ENCODE measurements at places on chromosomes 4 and X.
A peak's percentile ranks its signal among the peaks of the same experiment; 100 is the strongest.

DNA sequence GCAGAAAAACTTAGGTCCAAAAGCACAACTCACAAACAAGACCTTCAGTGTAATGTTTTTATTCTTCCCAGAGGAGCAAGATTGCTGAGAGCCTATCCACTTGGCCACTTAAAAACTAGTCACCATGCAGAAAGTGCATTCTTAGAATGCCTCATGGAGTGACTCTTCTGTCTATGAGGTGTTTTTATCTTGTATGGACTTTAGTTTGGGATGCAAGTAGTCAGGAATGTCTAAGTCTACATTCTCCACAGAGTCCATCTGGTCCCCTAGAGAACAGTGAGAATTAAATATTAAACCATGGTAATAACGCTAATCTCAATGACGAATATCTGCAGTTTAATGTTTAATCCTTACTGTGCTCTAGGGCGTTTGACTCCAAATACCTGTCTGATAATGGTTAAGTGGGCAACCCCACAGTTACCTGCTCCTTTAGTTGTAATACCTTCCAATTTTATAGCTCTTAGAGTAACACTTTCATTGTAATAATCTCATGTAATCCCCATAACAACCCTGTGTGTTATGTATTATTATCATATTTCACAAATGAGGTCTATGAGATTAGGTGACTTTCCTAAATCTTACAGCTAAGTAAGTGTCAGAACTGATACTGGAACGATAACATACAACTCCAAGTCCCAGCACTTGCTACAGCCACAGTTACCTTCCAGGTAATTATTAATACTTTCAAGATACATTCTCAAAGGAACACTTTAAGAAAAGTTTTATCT is 235.6 kb upstream of the JADE1 start:
- DNase-seq: no peak

DNA sequence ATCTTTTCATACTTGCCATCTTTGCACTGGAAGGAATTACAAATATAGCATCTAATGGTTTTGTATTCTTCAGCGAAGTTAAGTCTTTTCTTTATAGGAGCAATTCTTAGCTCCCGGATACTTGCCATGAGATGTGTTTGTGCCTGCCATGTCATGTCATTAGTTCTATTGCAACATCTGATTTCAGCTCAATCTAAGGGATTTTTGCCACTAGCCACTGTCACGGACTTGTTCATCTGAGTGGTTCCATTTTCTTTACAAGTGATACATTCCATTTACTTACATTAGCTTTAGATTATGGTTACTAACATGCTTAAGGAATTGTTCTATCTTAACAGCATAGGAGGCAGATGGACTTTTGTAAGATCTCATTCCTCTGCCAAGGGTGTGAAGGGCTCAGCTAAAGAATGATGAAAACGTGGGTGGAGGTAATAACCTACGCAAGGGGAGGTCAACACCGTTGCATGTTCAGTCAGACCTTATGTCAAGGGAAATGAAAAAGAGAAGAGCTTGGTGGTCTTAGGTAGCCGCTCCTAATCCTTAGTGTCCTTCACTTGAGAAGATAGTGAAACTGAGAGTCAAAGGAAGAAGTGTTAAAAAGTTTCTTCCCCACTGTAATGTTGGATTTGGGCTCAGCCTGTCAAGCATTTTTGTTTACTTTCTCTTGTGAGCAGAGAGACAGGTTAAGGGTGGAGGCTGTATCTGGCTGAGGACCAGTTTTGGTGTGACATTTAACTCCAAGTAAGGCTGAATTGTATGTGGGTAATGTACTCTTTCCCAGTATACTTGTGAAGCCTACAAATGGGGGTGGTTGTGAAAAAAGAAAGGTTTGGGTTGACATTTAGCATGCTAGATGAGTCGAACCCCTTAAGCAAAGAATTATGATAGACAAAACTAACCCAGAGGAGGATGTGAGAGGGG is 3.6 kb upstream of the KLHL2 start:
- no peak for DNase-seq

GRCh38 chr4:56251556-56251955 is 135.7 kb downstream of the AASDH start:
- no peak for DNase-seq

DNA sequence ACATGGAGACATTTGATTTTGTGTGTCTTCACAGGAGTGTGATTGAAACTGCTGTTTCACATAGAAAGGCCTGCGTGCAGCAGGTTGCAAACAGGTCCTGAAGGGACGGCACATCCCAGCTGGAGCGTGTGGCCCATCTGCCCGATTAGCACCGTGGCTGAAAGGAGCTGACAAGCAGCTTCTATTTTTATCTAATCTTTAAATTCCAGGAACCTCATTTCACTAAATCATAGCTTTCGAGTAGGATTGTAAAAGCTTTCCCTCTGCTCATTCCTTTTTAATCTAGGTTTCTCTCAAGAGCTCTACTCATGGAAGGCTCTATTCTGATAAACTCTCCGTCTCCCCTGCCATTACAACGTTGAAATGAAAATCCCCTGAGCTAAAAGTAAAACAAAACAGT is 106.8 kb downstream of the FSTL5 start:
- DNase-seq: no peak

DNA sequence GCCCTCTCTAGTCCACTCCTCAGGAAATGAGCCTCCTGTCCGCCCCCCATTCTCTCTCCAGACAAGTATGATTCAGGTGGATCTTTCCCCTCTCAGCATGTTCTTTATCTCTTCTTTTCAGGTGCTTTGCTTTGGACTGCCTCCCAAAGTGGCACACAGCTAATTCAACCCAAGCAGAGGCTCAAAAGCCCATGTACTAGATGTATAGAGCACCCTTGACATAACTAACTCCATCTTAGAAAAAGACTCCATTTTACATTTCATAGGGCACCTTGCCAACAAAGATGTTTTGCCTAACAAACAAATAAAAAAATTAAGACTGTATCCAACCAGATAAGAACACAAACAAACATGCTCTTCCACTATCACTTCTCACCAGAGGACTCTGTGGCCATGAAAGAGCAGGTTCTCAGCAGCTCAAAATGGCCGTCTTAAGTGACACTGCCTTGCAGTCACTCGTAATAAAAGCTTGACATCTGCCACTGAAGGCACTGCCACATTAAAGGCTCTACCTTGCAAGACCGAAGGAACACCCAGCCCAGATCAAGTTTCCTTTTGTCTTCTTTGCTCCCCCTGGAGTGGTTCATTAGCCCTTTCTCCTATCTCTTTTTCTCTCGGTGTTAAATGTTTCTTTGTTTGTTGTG is 84.9 kb upstream of the TAB3 start:
- DNase-seq: no peak

- DNase-seq: peak; percentile 45
Measured at GRCh38 chr4:119627267-119628255, 1.0 kb downstream of the PDE5A start.

- DNase-seq: no peak
Measured at GRCh38 chr4:118905566-118905965, 16.9 kb downstream of the SYNPO2 start.

DNA sequence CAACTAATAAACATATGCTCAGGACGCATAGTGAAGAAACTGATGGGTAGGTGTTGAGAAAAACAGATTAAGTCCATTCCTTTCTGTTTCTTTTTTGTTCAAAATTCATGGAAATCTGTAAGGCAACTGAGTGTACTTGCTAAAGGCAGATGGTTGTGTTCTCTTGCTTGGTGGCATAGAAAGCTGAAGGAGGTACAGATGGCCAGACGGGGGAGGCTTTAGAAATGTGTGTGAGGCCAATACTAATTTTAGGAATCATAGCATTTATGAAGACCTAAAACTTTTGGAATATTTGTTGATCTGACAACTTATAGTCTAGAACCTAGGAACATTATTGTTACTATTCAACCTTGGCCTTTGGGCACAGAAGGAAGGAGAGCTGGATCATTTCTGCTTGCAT is 56.8 kb upstream of the EMCN start:
- DNase-seq: no peak

DNA sequence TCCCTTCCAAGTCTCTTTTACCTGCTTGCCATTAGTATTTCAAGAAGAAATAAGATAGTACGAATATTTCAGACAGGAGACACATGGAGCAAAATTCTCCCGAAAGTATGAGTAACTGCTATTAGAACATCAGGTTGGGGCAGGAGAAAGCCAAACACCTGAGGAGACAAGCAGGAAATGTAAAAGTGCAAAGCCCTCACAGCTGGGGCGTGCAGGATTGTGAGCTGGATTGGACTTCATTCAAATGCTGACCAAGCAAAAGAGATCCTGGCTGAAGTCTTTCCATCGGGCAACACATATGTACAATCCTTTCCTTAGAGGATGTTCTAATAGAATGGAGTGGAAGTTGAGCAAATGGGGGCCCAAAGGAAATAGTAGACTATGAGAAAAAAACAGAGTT is 76.8 kb downstream of the DTHD1 start:
- DNase-seq: no peak

DNA sequence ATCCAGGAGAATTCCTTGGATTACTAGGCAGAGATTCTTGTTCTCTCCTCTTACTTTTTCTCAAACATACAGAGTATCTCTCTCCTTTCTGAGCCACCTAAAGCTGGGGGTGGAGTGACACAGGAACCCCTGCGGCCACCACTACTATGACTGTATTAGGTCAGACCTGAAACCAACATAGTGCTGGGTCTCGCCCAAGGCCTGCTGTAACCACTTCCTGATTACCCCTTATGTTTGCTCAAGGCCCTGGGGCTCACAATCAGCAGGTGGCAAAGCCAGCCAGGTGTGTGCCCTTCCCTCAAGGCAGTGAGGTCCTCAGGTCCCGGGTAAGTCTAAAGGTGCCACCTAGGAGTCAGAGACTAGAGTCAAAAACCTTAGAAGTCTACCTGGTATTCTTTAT is 166.4 kb downstream of the PARM1 start:
- DNase-seq: no peak

DNA sequence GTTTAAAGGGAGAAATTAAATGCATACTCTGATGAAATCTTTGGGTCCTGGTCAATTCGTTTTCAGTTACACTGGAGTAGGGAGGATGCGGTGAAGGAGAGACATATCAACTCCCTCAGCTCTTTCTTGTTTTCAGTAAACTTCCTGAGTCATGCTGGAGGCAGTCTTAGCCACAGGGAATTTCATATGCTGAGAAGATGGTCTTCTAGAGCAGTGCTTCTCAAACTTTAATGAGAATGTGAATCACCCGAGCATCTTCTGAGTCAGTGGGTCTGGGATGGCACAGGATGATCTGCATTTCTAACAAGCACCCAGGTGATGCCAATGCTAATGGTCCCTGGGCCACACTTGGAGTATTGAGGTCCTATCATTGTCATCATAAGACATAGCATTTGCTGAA is 214.5 kb downstream of the KIT start:
- DNase-seq: no peak

GRCh38 chr4:47714269-47714668 is 123.6 kb downstream of the CORIN start:
- DNase-seq: no peak

DNA sequence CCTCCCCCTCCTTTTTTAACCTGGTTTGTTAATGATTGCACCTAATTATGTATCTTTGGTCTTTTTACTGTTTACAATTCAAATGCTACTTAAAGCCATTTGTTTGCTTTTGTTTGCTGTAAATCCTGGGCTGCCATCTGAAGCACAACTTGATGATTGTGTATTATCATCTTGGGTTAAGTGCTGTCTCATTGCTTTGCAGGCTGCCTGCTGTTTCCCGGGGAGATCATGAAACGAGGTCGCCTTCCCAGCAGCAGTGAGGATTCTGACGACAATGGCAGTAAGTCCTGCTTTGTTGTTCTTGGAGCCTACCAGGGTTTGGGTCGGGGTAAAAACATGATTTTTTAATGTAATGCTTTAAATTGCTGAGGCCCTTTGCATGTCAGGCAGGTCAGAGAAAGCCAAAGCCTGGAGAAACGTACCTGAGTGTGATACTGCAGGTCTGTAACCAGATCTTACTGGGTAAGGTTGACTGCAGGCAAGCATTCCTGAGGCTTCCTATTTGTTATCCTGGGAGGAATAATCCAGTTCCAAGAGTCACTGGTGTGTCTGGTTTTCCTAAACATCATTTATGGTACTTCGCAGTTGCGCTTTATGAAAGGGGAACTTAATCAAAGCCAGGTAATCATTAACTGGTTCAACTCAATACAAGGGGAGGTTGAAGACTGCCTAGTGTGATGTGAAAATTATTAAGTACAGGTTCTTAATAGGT is 22.2 kb downstream of the JADE1 start:
- DNase-seq: no peak

- DNase-seq: no peak
Measured at GRCh38 chrX:48617542-48618340, 20.4 kb downstream of the WDR13 start.

DNA sequence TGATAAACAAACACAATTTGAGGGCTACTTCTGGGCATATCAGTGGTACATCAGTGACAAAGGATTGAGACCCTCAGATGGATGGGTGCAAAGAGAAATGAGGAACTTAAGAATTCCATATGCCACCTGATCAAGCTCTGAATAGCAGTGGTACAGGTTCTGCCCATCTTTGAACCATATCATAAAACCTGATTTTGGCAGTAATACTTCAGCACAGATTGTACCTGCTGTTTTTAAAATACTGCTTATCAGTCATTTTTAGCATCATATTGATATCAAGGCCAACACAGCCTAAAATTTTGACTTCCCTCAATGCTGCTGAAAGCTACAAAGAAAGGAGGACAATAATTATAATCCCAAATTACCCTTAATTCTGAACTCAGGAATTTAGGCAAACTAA is 41.5 kb downstream of the ANK2 start:
- DNase-seq: no peak

DNA sequence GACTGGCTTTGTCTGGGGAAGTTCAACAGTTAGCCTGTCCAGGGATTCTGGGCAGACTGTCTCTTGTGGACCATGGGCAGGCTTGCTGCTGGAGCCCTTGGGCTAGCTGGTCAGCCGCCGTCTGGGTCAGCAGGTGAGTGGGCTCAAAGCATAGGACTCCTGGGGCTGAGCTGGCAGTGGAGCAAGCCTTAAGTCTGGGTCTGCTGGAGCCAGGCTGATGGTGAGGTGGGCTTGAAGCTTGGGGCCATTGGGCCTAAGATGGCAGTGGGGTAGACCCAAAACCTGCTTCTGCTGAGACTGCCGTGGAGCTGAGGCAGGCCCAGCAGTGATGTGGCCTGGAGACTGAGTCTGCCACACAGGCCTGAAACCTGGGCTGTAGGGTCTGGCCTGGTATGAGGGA is 645.1 kb downstream of the RAPGEF2 start:
- DNase-seq: no peak

- DNase-seq: no peak
Measured at GRCh38 chrX:43510209-43510608, 145.9 kb upstream of the MAOA start.

- DNase-seq: no peak
Measured at GRCh38 chr4:47315346-47315745, 148.2 kb downstream of the COMMD8 start.

DNA sequence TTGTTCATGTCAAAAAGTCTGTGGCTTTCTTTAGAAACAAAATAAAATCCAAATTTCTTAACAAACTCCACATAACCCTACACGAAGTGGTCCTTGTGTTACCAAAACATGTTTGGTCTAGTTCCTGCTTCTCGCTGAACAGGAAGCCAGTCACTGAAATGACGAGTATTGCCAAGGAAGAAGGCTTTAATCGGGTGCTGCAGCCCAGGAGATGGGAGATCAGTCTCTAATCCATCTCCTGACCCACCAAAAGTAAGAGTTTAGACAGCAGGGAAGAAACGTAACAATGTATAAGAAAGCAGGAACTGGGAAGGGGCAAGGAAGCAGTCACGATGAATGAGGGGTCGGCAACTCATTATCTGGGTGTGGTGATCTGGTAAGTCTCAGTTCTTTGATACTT is 144.6 kb upstream of the MAP9 start:
- no peak for DNase-seq
